Activated CD4-positive, alpha-beta T cell treated with anti-CD3 and anti-CD28 coated beads for 36 hours (primary cell): ENCODE measurements at places on chromosomes 13 and 19. TPM values are rescaled to one million over a fixed set of nuclear protein-coding genes. Genes with fewer than 3 reads are reported as not detected.

The INAFM1 gene
- 13.2 TPM for total RNA-seq

The ERVV-1 gene
- 0.11 TPM for total RNA-seq

- DNase-seq: no peak
- peaks cover 31% of the 10 kb centered on the region for H3K4me1 ChIP-seq
- no peaks in the 10 kb centered on the region for H3K36me3 ChIP-seq
- no peak overlapping the region for H3K4me3 ChIP-seq
Observed at GRCh38 chr13:74280093-74280794, 146.0 kb upstream of the KLF12 start.

GRCh38 chr19:19403373-19403901 is 2.0 kb upstream of the GATAD2A start:
- peak; percentile 39 for DNase-seq
- H3K4me1 ChIP-seq: peaks cover 61% of the 10 kb centered on the region
- H3K36me3 ChIP-seq: peaks cover 8% of the 10 kb centered on the region
- H3K27me3 ChIP-seq: no peaks in the 10 kb centered on the region

The PSG2 gene
- total RNA-seq: not detected

- H3K27me3 ChIP-seq: no peaks in the 10 kb centered on the region
- no peak for DNase-seq
- H3K4me3 ChIP-seq: no peak overlapping the region
- no peak overlapping the region for H3K27ac ChIP-seq
- H3K36me3 ChIP-seq: no peaks in the 10 kb centered on the region
- no peaks in the 10 kb centered on the region for H3K4me1 ChIP-seq
Observed at GRCh38 chr13:73283636-73284035, 224.8 kb downstream of the KLF5 start.

DNA sequence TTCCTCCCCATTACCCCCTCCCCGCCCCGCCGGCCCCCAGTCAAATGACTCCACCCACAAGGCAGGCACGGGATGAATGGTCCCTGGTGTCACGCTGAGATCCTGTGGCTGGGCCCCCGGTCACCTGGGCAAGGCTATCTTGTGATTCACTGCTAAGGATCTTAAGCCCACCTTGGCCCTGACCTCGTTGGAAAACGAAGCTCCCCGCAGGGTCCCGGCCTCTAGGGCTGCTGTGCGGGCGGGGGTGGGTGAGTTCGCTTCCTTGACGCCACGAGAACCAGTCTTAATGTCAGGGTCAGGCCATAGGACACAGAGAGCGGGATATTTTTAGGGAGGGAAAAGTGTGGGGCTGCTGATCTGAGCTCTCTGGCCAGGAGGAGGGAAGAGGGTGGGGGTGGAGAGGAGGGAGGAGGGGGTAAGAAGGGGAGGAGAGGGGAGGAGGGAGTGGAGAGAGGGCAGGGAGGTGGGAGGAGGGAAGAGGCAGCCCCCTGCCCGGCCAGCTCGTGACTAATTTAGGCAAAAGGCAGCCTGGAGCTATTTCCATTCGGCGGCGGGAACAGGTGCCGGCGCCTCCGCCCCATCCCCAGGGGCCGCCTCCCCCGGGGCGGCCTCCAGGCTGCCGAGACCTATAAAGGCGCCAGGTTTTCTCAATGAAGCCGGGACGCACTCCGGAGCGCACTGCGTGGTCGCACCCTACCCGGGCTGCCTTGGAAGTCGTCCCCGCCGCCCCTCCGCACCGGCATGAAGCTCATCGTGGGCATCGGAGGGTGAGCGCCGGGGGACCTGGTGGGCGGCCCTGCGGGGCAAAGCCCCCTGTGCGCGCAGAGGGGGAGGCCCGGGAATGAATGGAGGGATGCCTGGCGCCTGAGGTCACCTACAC is at the start of gene NMRK2:
Gene NMRK2, plus strand, starts transcription at position 139 of the 880 bp plus-strand sequence. Its CDS starts 603 bp downstream, at position 742.
- DNase-seq: peak; percentile 45
- H3K27ac ChIP-seq: no peak within 1 kb of the TSS
- no peaks in the 10 kb centered on the region for H3K36me3 ChIP-seq
- H3K4me1 ChIP-seq: no peaks in the 10 kb centered on the region
- peaks cover 4% of the 10 kb centered on the region for H3K27me3 ChIP-seq

- no peaks in the 10 kb centered on the region for H3K36me3 ChIP-seq
- no peaks in the 10 kb centered on the region for H3K4me1 ChIP-seq
- no peak overlapping the region for H3K27ac ChIP-seq
- H3K4me3 ChIP-seq: no peak overlapping the region
- no peak for DNase-seq
- H3K27me3 ChIP-seq: no peaks in the 10 kb centered on the region
Observed at GRCh38 chr13:98350746-98351330, 173.8 kb upstream of the RNF113B start.

DNA sequence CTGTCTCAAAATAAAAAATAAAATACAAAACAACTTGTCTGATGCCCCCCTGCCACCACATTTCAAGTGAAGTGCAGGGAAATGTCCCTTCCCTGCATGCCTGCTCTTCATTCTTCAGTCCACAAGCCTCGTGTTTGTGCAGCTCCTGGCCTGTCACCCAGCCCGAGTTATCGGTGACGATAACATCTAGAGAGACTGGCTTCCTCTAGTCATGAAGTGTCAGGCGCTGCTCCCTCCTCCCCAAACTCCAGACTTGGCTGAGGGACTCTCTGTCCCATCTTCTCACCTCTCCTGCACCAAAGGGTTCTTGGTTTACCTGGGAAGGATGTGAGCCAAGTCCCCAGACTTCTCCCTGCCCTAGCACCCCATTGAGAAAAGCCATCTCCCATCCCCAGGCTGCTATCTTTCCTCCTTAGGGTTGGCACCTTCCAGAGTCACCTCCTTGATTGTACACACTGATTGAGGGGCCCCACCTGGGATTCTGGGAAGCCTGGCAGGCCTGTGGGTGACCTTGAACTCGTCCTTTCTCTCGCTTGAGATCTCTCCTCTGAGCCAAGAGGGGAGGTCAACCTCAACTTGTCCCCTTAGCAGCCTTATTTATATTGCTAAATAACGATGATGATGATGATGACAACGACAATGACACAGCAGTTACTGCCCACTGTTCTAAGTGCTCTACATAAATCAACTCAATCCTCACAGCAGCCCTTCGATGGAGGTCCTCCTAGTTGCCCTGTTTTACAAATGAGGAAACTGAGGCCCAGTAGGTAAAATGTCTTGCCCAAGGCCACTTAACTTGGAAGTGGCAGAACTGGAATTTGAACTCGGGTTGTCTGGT is 13.1 kb upstream of the PLAUR start:
- DNase-seq: no peak
- H3K36me3 ChIP-seq: no peaks in the 10 kb centered on the region
- H3K4me1 ChIP-seq: peaks cover 4% of the 10 kb centered on the region
- H3K4me3 ChIP-seq: no peak overlapping the region
- H3K27me3 ChIP-seq: no peaks in the 10 kb centered on the region
